ENCODE measurements at places on chromosomes 7 and 10. TPM values are rescaled to one million over a fixed set of nuclear protein-coding genes. Genes with fewer than 3 reads are reported as not detected.

- DNase-seq, result no peak
These were observed 12.9 kb downstream of the CALML3 start for GRCh38 chr10:5537684-5538083.

Gene LRIT1
- not detected for total RNA-seq

Gene AGR3
- not detected for total RNA-seq

DNA sequence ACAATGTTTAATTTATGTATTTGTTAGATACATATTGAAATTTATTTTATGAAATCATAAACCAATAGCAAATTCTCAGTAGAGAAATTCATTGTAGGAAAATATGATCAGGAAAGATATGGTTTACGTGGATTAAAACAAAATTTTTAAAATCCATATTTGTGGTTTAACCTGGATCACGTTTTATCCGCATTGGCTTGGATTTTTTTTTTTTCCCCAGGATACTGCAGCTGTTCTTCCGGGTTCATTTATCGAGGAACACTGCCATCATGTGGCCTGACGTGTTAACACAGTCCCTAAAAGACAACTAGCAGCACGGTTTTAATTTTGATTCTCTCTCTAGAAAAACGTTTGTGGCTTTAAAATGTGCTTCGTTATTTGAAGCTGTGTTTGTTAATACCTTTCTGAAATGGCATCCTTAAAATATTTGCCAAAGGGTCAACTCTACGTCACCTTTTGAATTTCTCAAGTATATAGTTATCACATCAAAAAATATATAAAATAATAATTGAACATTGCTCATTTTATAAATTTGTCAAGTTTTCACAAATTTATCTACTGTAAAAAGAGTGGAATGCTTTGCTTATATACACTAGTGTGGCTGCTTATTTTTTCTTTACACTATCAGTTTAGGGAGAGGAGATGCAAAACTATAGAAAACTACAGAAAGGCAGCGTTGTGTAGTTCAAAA lies 8.7 kb upstream of the ASB4 start:
- peak; percentile 83 for DNase-seq

GRCh38 chr7:89655946-89656345 lies 498.3 kb upstream of the STEAP1 start:
- no peak for DNase-seq

Gene ZFYVE27
- 16.9 TPM for total RNA-seq

Data from fibroblast of lung (primary cell).